Activated naive CD4-positive, alpha-beta T cell (primary cell): ENCODE measurements at places on chromosomes 11 and 22.

GRCh38 chr22:38930512-38930911 lies 26.9 kb upstream of the APOBEC3A start:
- DNase-seq = no peak

DNA sequence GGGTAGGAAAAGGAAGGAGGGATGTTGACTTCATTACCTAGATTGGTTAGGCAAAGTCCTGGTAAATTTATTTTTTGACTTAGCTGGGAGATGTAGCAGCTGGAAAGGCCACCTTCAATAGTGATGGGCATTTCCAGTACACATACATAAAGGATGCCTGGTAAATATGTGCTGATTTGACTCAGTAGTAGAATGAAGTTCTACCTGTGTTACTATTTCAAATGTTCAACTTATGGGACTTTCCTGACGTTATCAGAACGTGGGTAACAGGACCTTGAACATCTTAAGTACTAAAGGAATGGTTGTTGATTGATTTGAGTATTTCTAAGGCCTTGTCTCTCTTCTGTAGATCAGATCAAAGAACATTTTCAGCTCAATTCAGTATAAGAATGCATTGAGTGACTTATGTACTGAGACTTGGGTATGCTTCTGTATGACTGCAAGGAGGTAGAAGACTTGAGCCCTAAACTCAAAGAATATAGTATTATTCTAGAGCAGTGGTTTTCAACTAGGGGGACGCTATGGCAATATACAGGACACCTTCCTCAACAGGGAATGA lies 27.1 kb downstream of the RNF121 start:
- DNase-seq = no peak

GRCh38 chr22:32991353-32992101 lies 66.7 kb downstream of the SYN3 start:
- DNase-seq = no peak

- DNase-seq = no peak
These were observed 111.7 kb downstream of the ADAMTS15 start for GRCh38 chr11:130560000-130560780.

DNA sequence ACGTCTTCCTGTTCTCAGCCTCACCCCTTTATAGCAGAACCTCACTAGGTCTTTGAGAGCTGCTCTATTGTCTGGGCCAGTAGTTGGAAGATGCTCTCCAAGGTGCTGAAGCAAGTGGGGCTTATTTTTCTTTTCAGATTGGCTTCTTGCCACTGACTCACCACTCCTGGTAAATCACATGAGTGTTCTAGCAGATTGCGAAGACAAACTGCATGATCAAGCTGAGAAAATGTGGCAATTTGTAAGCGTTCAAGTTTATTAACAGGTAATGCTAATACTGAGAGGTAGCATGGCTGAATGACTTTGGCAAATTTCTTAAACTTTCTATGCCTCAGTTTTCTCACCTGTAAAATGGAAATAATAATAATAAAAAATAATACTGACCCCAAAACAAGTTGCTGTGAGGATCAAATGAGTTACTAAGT lies 59.2 kb downstream of the CACNG2 start:
- no peak for DNase-seq

GRCh38 chr11:133946051-133946450 lies 10.7 kb downstream of the IGSF9B start:
- no peak for DNase-seq

- no peak for DNase-seq
These were observed 35.6 kb downstream of the DKK3 start for GRCh38 chr11:11972730-11973341.

GRCh38 chr11:61718621-61719302 lies 33.7 kb upstream of the MYRF start:
- no peak for DNase-seq

GRCh38 chr22:50498322-50498890 lies 9.1 kb downstream of the LMF2 start:
- no peak for DNase-seq

DNA sequence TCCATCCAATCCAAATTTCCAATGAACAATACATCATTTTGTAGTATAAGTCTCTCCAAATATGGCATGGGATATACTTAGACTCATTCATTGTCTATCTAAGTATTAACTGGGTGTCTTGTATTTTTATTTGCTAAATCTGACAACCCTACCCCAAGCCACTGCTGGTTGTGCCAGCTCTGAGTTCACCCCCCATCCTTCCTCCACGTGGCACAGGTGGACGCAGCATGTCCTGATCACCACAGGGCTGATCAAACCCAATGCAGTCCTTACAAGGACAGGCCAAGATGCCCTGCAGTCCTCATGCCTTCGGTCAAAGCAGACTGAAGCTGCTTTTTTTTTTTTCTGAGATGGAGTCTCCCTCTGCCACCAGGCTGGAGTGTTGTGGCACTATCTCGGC lies 62.8 kb downstream of the SYN3 start:
- no peak for DNase-seq

DNA sequence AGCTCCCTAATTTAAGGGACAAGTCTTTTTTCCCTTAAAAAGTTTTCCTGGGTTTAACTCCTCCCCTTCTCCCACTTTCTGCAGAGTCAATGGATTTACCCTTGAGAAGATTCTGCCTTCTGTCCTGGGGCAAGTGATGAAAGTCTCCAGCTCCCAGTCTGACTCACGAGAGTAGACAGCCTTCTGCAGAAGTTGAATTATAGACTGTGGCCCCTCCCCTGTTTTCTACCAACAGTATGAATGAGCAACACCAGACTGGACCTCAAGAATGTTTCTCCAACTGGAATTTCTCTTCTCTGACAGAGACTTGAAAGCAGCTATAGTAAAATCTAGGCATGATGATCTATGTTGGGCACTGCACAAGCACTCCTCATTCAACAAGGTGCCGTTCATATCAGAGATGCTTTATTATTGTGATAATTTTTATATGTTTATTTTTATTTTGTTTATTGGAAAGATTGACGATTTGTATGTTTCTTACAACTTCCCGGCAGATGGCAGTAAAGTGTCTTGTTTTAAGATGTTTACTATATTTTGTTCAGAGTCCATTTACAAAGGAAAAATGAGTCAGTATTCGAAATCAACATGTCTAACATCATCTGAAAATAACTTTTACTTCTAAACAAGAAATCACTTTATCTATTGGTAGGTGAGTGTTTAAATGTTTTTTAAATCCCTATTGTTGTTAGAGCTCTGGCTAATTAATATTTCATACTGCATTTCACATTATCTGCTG lies 56.6 kb downstream of the LMO2 start:
- DNase-seq = no peak

DNA sequence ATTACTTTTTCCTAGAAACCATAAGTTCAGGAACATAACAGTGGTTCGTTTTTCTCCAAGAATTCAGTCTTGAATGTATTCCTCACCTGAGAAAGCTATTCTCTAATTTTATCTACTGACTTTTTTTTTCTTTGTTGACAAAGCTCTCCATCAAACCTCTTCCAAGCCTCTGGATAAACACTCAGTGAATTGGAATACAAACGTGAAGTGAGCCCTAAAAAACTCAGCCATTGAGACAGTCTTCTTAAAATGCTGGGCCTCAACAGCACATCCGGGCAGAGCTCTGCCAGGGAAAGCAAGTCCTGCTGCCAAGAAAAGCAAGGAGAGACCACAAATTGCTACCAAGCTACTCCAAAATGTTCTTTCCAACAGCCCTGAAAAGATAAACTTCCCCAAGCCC lies 7.7 kb upstream of the SLC1A2 start:
- DNase-seq = no peak

DNA sequence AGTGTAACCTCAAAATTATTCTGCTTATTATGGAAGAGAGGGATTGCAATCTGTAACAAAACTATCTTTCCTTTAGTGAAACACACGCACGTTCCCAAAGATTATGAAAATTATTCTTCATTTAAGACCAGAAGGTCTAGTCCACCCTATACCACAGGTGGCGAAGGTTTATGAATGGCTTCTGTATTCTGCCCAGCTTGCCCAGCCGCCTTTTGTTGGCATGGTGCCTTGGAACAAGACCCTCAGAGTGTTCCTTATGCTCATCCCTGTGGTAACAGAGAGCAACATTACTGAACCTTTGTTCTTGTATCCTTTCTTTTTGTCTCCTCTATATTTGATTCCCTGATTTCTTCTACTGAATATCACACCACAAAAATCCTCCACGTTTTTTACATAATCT lies 116.4 kb downstream of the FAR1 start:
- no peak for DNase-seq

GRCh38 chr11:13042873-13043342 lies 33.8 kb downstream of the RASSF10 start:
- DNase-seq = no peak

- no peak for DNase-seq
These were observed 79.1 kb upstream of the SC5D start for GRCh38 chr11:121213362-121213893.

GRCh38 chr11:64846998-64847666 lies 2.7 kb upstream of the CDC42BPG start:
- peak; percentile 94 for DNase-seq

DNA sequence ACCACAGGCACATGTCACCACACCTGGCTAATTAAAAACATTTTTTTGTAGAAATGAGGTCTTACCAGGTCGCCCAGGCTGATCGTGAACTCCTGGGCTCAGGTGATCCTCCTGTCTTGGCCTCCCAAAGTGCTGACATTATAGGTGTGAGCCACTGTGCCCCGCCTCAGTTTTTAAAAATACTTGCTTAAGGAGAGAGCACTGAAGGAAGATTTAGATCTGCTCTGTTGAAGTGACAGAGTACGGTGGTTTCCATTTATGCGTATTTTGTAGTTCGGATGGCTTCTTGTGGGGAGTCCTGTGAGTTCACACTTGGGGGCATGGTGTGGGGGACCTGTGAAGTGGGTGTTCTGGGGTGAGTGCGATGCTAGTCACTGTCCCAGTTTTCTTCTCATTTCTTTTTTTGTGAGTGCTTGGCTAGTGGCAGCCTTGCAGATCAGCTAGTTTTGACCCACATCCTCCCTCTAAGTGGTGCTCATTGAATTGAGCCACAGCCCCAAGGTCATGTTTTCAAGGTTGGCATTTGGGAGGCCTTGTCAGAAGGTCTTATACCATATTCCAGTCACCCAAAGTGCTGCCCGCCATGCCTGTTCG lies 31.5 kb downstream of the PTPRJ start:
- DNase-seq = no peak

GRCh38 chr22:49881856-49882255 lies 28.2 kb downstream of the ZBED4 start:
- no peak for DNase-seq

DNA sequence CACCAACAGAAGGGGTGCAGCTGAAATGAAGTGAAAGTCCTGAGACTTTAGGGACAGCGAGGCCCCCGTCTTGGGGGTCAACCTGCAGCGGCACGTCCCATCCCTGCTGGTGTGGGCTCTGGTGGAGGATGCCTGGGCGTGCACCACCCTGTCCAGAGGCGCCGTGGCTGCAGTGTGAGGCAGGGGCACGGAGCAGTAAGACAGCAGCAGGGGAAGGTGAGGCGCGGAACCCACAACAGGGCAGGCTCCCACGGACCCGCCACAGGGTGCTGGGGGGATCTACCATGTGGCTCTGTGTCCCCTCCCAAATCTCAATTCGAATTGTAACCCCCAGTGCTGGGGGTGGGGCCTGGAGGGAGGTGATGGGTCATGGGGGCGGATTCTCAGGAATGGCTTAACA lies 158.6 kb downstream of the SHANK2 start:
- DNase-seq = no peak

- no peak for DNase-seq
These were observed 90.4 kb upstream of the SLC25A18 start for GRCh38 chr22:17472932-17473331.

DNA sequence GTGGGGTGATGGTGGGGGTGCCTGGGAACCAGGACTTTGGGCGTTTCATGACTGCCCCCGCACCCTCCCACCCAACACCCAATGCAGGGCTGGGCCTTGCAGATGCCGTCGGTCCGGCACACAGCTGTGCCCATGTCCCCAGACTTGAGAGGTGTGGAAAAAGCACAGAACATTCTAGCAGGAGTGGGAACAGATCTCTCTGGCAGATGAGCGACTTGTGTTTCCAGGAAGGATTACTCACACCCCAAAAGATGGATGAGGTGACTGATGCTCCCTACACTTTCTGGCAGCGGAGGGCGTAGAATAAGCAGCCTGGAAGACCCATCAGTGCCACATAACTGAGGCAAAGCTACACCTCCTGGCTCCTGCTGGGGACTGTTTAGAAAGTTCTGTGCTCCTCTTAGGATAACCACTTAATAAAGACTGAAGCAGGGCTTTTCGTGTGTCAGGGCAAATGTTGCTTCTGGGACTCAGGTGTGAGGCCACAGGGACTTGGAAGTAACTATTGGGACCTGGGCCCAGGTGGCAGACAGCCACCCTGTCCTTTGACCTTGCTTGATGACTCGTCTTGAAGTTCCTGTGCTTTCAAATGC lies 24.2 kb downstream of the FBLN1 start:
- DNase-seq = no peak

DNA sequence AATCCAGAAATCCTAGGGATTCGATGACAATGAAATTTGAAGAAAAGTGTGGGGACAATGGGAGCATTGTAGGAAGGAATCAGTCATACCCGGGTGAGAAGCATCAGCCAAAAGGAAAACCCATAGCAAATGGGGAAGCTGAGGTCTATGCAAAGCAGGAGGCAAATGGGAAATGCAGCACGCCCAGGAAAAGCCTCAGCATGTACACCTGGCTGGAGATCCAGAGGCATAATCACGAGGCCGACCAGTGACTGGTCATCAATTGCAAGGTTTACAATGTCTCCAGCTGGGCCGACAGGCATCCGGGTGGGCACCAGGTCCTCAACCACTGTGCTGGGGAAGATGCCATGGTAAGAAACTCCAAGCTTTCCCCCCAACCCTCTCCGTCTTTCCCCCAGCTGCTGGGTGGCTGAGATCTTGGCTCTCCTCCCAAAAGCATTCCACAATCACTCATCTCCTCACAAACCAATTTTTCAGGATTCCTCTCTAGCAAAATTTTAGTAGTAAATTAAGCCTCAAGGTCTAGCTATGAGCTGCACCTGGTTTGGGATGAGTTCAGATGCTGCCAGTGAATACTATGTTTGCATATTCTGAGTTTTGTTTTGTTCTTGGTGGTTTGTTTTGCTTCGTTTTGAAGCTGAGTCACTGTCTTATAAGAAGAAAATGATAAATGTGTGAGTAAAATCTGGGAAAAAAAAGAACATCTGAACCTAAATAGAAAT lies 98.0 kb upstream of the OR5AK2 start:
- no peak for DNase-seq

GRCh38 chr11:21514316-21514715 lies 678.6 kb upstream of the ANO5 start:
- DNase-seq = no peak
